ENCODE measurements at places on chromosomes 4 and X.

GRCh38 chrX:138859421-138859820 is 147.9 kb upstream of the FGF13 start:
- no peak for DNase-seq

GRCh38 chr4:25783126-25783525 is 79.7 kb downstream of the SEL1L3 start:
- no peak for DNase-seq

DNA sequence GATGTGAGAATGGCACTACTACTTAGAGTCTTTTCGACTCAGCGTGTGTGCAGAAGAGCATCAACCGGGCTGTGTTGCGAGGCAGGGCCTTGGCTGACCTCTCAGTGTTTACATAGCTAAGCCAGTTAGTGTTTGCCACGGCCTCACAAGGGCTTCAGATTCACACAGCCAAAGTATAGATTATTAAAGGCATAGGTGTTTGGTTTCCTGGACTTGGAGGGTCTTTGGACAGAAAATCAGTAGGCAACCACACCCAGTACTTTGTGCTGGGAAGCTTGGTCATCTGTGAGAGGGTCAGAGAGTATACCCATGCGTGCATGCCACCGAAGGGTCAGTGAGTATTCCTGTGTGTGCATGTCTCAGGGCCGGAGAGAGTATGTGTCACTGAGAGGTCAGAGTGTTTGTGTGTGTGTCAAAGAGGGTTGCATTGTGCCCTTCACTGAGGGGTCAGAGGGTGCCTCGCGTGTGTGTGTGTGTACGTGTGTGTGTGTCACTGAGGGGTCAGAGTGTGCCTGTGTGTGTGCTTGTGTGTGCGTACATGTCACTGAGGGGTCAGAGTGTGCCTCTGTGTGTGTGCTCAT is 69.7 kb upstream of the MSANTD1 start:
- DNase-seq = no peak

DNA sequence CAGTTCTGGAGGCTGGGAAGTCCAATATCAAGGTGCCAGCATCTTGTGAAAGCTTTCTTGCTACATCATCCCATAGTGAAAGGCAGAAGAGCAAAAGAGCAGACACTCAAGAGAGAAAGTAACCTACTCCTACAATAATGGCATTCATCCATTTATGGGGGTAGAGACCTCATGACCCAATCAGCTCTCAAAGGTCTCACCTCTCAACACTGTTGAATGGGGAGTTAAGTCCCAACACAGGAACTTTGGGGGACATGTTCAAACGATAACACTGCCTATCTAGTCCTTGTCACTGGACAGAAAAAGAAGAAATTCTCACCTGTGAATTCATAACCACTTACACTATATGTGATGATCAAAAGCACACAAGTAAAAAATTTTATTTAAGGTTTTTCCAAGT is 6.6 kb upstream of the NFKB1 start:
- no peak for DNase-seq

GRCh38 chrX:120560405-120560841 is 339 bp downstream of the CUL4B start:
- DNase-seq = peak; percentile 13

GRCh38 chr4:9703391-9703790 is 78.0 kb upstream of the DRD5 start:
- peak; percentile 68 for DNase-seq

DNA sequence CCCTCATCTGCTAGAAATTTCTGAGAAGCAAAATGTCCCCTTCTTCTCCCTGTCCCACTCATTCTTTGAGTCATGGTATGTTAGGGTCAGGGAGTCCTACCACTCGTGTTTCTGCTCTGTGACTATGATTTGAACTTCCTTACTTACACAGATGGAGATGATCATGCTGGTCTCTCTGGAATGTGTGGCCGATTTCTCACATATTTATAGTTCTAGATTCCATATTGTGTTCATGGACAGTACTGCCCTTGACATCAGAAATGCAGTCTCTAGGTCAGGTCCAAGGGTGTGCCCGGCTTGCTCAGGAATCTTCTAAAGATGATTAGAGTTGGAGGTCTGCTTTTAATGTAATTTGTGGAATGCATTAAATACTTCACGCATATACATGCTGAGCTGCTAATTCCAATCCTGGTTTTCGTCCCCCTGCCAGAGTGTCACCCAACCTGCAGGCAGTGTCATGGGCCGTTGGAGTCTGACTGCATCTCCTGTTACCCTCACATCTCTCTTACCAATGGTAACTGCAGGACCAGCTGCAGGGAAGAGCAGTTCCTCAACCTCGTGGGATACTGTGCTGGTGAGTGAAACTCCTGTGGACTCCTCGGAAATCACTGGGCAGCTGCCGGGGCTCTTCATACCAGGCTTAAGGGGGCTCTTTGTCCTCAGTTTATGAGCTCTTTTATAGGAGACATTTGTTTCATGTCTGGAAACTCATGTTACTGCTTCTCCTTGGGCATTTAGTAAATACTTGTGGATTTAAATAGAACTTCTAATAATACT is 214.1 kb upstream of the ANXA3 start:
- DNase-seq = no peak

DNA sequence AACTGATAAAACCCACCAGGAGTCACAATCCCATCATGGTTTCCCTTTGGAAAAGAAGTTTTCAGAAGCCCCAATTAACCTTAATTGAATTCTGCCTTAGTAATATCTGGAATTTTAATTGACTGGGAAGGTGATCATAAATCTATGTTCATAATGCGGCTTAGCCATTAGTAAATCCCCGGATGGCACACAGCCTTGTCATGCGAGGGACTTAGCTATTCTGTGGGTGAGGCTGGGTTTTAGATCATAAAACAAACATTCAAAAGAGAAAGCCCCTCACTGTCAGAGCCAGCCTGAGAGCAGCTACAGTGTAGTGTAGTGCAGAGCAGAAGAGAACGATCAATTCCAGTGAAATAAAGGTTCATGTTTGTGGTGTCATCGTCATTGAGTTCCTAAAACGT is 124.0 kb upstream of the NOCT start:
- DNase-seq = no peak

- no peak for DNase-seq
These were observed 33.4 kb downstream of the ANXA3 start for GRCh38 chr4:78584863-78585547.

DNA sequence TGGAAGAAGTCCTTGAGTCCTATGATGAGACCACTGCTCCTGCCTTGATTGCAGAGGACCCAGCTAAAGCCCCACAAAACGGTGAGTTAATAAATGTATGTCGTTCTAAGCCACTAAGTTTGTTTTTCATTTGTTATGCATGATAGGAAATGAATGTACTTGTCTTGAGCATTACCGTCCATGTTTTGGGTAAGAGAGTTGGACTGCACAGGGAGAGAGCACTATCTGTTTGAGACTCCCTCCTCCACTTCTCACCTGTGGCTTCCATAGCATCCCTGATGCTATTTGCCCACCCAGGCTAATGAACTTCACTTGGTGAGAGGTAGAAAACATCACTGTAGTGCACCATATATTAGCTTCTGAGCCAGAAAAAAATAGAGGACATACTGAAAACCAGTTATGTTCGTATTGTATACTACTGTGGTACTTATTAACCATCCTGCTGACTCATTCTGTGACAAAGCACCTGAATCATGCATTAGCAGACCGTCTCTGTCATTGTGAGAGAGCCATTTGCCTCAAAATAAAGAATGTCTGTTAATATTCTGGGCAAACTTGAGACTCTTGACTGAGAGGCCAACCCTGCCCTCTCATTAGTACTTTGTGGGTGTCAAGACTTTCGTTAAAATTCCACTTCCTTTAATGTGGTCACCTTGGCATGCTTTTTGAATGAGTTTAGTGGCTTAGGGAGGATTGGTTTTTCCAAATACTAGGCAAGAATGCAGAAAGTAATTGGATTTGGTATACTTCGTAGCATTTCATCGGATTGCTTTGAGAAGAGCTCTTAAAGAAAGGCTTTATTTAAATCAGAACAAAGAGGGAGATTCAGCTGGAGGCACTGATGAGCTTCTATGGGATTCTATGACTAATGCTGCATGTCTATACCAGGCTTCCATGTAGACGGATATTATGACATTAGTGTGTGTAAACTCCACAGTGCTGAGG is 99.3 kb upstream of the GRPR start:
- DNase-seq = no peak

- no peak for DNase-seq
These were observed 121.2 kb upstream of the GRPR start for GRCh38 chrX:16002185-16002584.

- no peak for DNase-seq
These were observed 3.2 kb upstream of the TLR10 start for GRCh38 chr4:38785901-38786402.

DNA sequence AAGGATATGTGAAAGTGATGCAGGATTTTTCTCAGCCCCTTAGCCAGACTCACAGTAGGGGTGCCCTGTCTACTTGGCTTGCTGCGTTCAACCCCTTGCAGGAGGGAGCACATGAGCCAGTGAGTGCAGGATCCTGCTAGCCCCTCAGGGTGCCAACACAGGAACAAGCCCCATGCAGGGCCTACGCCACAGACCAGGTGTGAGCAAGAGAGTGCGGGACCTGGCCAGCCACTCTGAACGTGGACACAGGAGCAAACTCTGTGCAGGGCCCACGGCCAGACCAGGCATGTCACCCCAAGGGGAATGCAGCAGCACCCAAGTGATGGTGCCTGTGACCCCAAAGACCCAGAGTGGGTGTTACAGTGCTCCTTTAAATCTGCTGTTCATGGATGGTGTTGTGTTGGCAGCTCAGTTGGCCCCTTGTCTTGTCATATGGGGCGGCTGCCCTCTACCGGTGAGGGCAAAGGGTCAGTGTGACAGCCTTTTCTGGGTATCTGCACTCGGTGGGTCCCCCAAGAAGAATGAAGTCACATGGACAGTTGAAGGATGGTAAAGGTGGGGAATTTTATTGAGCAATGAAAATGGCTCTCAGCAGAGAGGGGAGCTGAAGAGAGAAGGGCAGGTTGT is 188.4 kb upstream of the MAOA start:
- DNase-seq = no peak

- DNase-seq = no peak
These were observed 10.3 kb upstream of the RAB33B start for GRCh38 chr4:139443661-139444060.
